ENCODE measurements at places on chromosomes 6 and 20.
A peak's percentile ranks its signal among the peaks of the same experiment; 100 is the strongest.

DNA sequence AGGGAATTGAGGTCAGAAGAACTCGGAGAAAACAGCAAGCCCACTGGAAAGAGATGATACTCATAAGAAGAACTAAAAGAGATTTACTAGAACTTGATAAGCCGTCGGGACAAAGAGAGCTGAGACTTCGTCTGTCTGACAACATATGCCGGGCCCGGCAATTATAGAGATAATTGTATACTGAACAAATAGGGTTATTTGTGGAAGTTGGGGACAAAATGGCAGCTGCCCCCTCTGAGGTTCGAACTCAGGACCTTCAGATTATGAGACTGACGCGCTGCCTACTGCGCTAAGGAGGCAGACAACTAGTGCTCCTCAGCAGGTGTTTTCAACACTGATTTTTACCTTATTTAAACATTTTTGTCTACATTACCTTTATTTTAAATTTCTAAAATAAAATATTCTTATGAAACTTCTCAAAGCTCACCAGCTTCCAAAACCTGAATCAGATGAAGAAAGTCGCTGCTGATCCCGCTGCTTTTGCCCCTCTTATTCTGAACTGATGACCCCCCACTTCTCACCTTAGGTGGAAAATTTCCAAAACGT is 29.3 kb upstream of the TRIM27 start:
- peak; percentile 68 for DNase-seq

DNA sequence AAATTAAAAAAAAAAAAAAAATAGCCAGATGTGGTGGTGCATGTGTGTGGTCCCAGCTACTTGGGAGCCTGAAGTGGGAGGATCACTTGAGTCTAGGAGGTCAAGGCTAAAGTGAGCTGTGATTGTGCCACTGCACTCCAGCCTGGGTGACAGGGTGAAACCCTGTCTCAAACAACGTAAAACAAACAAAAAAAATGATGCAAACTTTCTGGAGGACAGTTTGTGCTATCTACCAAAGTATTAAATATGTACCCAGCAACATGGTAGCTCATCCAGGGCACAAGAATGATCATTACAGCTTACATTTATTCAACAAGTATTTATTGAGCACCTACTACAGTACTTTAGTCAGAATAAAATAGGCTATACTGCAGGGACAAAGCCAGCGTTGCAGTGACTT is 40.4 kb upstream of the PTPN1 start:
- no peak for DNase-seq

DNA sequence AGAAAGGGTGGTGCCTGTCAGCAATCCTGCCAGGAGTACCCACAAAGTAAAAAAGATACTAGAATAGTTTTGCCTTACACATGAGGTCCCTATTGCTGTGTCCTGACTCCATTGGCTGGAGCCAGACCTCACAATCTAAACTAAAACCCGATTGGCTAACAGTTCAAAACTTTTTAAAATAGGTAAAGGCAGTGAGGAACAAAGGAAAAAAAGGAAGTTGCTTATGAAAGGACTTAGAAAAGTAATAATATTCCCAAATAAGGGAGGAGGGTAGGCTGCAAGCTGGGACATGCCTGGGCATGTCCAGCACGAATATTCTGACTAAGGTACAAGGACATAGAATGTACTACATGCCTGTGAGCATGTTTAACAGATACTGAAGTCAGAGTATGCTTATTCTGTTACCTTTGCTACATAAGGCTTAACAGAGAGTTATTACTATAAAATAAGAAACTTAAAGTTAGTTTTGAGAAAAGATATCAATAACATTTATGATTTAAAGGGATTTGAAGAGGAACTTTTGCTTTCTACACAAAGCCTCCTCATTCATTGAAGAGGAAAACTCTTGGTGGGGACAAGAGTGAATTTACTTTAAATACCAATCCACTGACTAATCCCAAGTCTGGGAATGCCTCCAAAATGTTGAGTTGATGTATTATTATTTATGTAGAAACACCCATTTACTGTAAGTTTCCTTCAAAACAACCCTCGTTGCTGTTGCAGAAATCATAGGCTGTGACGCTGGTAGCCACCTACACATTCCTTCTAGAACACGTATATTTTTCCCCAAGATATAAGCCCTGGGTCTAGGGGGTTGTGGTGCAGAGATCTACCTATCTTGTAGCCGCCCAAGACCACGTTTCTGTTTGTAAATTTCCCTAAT is 8.2 kb upstream of the MTHFD1L start:
- DNase-seq, result no peak

DNA sequence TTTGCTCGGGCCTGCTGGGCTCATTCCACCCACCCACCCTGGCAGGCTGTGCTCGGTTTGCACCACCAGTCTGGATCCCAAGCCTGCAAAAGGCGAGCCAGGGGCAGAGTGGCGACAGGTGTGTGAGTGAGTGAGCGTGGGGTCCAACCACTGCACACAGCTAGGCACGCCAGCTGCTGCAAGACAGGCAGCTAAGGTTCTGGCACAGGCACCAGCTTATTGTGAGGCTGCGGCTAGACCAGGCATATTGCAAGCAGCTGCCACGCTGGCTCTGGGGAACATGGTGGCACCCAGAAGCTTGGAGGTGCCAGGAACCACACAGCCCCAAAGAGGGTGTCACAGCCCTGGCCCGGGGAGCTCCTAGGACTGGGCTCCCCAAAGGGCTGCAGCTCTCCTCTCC is 205.1 kb downstream of the ANKRD60 start:
- DNase-seq, result no peak

DNA sequence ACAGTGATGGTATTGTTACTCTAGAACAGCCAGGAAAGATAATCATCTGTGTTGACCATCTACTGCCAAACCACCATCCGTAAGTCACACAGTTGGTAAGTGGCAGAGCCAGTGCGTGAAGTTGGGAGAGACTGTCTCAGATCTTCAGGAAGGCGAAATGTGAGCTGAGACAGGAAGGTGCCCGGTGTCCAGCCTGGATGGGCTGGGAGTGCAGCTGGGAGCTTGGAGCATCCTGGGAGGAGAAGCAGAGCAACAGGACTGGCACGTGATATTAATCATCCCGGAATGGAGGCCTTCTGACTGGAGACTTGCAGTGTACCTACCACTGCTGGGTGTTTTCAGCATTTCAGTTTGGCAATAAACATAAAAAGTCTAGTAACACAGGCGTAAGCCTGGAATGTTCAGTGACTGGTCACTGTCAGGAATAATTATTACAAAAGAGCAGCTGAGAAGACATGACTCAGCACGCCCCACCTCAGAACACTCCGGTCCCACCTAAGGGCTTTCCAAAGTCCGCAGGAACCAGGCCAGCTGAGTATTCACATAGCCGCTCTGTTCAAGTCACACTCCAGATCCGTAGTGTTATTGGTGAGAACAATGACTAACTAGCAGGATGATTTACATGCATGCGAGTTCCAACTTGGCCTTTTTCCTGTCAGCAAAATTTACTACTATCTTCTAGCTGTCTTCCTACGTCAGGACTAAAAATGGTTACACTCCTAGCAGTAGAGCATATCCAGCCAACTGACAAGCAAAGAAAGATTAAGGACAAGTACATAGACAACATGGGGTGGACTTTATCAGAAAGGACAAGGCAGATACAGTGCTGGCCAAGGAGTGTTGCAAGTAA is 45.1 kb upstream of the PNRC1 start:
- DNase-seq, result no peak

DNA sequence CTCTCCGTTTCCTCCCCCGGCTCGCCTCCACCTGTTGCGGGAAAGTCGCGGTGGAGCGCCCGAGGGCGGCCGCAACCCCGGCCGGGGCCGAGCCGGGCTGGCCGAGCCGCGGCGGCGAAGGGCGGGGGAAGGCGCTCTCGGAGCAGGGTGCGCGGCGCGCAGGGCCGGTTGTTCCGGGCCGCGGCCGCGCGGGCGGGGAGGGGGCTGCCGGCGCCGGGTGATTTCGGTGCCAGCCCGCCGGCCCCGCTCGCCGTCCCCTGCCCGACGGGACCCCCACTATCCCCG is 235 bp downstream of the MAP7 start:
- DNase-seq, result peak; percentile 44

GRCh38 chr6:26415791-26416190 is 13.7 kb downstream of the BTN3A1 start:
- no peak for DNase-seq

DNA sequence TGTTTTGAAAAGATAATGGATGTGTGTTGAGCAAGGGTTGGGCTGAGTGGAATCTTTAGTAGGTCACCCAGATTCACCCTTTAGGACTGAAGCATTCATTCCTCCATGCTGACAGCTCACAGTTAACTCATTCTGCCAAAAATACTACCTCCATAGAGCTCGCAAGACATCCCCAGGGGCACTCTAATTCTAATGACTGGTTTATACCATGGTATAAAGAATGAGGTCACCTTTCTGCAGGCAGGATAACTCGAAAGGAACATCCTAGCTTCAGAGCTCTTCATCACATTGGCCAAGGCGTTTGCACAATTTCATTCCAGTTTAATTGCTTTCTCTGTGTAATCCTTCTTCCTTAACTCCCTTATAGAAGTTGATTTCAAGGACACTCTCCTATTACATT is 1257.2 kb upstream of the EYS start:
- DNase-seq, result no peak

Data from BE2C (cell line).